ENCODE measurements at places on chromosomes 12 and 14.

DNA sequence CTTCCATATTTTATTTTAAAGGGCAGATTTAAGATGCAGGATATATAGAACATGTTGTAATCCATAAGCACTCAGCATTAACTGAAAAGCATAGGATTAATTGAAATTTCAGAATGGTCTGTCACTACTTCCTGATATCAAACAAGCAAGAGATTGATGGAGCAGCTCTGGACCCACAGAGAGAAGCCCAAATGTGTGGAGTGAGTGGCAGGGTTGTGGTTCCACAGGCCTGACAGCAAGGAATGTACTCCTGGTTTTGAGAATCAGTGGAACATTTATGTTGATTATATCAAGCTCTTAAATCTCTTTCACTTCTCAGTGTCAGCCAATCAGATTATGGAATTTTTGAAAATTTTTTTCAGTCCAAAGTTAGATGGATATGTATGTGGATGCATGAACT, 267.6 kb upstream of the PRICKLE1 start:
- no peak for DNase-seq
- no peak overlapping the region for H3K27ac ChIP-seq

DNA sequence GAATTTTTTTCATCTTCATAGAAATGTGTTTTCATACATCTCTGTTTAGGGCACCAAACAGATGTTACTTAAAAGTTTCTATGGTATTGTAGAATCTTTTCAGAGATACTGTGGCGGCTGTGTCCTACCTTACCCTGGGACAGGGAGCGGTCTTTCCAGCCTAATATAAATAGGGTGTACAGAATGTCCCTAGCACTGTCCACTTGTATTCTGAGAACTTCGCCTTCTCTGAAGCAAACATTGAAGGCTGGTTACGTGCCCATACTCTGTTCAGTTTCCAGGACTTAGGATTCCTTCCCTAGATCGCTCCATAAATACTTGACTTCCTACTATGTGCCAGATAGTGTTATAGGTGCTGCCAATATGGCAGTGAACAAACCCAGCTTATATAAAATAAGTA, 24.3 kb upstream of the SLC38A2 start:
- DNase-seq, result no peak
- no peak overlapping the region for H3K27ac ChIP-seq
- no peak overlapping the region for H3K4me3 ChIP-seq
- H3K27me3 ChIP-seq, result peaks cover 2% of the 10 kb centered on the region
- H3K36me3 ChIP-seq, result peaks cover 35% of the 10 kb centered on the region
- H3K4me1 ChIP-seq, result peaks cover 44% of the 10 kb centered on the region

DNA sequence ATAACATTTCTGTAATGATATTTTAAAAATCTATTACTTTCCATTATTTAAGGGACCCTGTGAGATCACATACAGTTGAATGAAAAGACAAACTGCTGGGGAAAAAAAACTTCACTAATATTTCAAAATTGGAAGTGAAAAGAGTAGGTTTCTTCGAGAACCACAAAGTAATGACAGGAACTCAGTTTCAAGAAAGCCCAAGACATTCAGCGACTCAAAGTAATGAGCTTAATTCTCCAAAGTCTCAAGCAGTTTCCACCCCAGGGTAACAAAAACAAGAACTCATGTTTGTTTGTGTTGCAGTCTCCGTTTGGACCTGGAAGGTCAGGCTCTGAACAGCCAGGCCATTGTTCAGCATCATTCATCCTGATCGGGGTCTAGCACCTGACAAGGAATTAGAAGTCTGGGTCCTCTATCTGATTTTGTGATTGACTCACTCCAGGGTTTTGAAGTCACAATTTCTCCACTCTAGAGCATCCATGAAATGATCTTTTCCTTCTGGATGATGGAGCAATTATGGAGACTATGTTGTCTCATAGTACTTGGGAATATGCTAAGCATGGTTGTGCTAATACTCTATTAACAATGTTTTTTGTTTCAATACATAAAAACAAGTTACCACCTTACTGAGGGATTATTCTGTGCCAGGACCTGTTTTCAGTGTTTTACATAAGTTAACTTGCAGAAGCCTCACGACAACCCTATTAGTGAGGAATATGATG, 126.9 kb downstream of the SLC25A21 start:
- no peak overlapping the region for H3K4me3 ChIP-seq
- peaks cover 7% of the 10 kb centered on the region for H3K27me3 ChIP-seq
- no peak for DNase-seq
- H3K27ac ChIP-seq, result no peak overlapping the region

GRCh38 chr12:19596434-19597166, 157.3 kb downstream of the AEBP2 start:
- no peak overlapping the region for H3K4me3 ChIP-seq
- no peak for DNase-seq
- H3K27me3 ChIP-seq, result peaks cover 6% of the 10 kb centered on the region
- no peak overlapping the region for H3K27ac ChIP-seq
- H3K36me3 ChIP-seq, result no peaks in the 10 kb centered on the region
- H3K4me1 ChIP-seq, result peaks cover 19% of the 10 kb centered on the region

DNA sequence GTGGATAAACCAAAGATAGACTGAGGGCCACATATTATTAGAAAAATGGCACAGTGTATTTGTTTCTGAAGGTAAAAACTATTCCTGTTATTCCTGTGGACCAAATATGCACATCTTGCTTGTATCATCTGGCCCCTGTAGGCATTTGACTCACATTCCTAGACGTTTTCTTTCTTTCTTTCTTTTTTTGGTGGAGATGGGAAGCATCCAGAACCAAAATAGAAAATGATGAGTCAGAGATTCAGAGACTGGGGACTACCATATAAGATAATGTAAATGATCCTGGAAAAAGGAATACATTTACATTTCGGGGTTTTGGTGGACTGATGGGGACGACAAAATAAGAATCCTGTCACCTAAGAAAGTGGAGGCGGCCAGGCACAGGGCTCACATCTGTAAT, 24.2 kb downstream of the TRIM9 start:
- DNase-seq, result no peak
- no peak overlapping the region for H3K27ac ChIP-seq
- no peak overlapping the region for H3K4me3 ChIP-seq
- H3K36me3 ChIP-seq, result no peaks in the 10 kb centered on the region
- no peaks in the 10 kb centered on the region for H3K4me1 ChIP-seq
